ENCODE measurements at places on chromosomes 5 and 9. TPM values are rescaled to one million over a fixed set of nuclear protein-coding genes. Genes with fewer than 3 reads are reported as not detected.

Gene ECM2
- 13.5 TPM for total RNA-seq

Gene BRINP1
- total RNA-seq: not detected

Gene KDM3B
- total RNA-seq: 59.0 TPM

Gene CNTNAP3B
- 8.2 TPM for total RNA-seq

Gene CTNND2
- total RNA-seq: not detected

Gene RAPGEF1
- 55.4 TPM for total RNA-seq

Gene PCDHGA7
- 0.86 TPM for total RNA-seq

Gene MOCS2
- 31.4 TPM for total RNA-seq

Measured in MCF 10A (cell line).